ENCODE measurements at places on chromosomes 3 and 15.

DNA sequence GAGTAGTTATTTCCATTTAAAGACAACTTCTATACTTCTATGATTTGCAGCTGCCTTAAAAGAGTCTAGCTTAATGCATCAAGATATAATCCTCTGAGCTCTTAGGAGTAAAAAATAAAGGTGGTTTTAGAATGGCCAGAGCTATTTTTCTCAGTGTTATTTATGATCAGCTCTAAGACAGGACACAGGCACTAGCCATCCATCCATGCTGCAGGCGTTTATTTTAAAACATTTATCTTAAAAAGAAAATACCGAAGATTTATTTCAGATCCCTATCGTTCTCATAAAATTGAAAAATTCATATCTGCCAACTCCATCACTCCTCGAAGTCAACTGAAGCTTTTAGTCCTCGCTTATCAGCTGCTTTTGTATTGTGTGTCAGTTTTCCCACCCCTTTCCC is 243.5 kb downstream of the CLSTN2 start:
- H3K27me3 ChIP-seq = no peaks in the 10 kb centered on the region
- H3K27ac ChIP-seq = no peak overlapping the region
- no peaks in the 10 kb centered on the region for H3K36me3 ChIP-seq
- DNase-seq = no peak
- no peaks in the 10 kb centered on the region for H3K4me1 ChIP-seq

DNA sequence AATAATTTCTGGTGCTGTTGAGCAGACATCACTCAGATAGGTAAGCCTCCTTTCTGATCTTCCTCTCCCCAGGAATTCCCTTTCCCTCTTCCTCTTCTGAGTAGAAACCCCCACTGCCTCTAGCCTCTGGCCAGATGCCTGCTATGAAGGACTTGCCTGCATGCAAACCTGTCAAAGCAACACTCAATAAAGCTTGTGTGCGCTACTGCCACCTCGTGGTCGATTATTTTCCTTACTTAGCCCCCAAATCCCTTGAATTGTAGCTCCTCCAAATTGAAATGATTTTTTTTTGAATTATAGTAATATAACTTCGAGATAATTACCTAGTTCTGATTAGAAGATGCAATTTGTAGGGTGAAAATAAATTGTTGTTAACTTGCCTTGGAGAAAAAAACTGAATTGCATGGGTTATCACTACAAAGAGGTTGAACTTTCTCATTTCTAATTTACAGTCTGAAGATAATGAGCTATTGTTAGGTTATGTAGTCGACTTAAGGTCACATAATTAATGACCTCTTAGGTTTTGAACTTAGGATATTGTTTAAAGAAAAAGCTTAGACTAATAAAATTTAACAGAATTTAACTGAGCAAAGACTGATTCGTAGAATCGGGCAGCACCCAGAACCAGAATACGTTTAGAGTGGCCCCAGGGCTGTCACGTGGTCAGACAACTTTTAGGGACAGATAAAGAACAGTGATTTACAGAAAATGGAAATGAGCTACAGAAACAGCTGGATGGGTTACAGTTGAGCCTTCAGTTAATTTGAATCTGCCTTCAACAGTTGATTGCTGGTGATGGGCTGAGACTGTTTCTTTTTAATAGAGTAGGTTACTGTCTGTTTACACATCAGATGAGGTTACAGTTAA is 269.3 kb downstream of the ARPP21 start:
- no peaks in the 10 kb centered on the region for H3K4me1 ChIP-seq
- H3K27ac ChIP-seq = no peak overlapping the region
- DNase-seq = no peak
- H3K4me3 ChIP-seq = no peak overlapping the region
- H3K27me3 ChIP-seq = no peaks in the 10 kb centered on the region

DNA sequence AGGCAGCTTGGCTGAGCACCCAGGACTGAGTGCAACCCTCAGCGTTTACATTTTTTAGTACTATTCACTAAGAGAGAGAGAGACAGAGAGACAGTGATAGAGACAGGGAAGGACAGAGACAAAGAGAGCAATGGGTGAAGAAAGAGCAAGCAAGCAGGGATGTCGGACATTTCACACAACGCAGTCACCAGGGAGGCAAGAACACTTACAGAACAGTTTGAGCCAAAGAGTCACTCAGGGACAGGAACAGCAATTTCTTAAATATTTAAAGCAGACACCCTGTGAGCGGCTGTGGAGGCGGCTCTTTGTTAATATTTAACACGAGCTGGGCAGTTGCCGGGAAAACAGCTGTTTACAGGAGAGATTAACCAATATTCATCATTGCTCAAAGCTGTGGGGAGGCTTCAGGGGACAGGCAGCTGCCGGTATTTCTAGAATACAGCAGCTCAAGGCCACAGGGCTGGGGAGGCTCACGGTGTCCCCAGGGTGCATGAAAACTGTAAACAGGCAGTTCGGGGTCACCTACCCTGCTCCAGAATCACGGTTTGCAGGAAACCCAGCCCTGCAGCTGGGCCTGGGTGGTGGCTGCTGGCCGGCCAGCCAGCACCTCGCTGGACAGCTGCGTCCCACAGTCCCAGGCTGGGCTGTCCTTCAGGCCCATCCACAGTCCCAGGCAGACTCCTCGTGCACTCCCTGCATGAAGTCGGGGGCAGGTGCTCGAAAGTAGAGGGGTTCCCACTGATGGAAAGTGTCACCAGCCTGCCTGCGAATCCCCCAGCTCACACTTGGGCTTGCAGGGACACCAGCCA is 38.8 kb upstream of the PCSK6 start:
- no peaks in the 10 kb centered on the region for H3K4me1 ChIP-seq
- no peak overlapping the region for H3K4me3 ChIP-seq
- peaks cover 2% of the 10 kb centered on the region for H3K27me3 ChIP-seq
- DNase-seq = no peak
- no peak overlapping the region for H3K27ac ChIP-seq

GRCh38 chr15:99213187-99213811 is 36.1 kb downstream of the TTC23 start:
- H3K4me1 ChIP-seq = no peaks in the 10 kb centered on the region
- H3K36me3 ChIP-seq = no peaks in the 10 kb centered on the region
- H3K4me3 ChIP-seq = no peak overlapping the region
- peaks cover 11% of the 10 kb centered on the region for H3K27me3 ChIP-seq
- no peak overlapping the region for H3K27ac ChIP-seq

GRCh38 chr3:8610951-8611350 is 33.6 kb downstream of the SSUH2 start:
- no peak overlapping the region for H3K4me3 ChIP-seq
- H3K4me1 ChIP-seq = no peaks in the 10 kb centered on the region
- H3K36me3 ChIP-seq = no peaks in the 10 kb centered on the region
- H3K27ac ChIP-seq = no peak overlapping the region

DNA sequence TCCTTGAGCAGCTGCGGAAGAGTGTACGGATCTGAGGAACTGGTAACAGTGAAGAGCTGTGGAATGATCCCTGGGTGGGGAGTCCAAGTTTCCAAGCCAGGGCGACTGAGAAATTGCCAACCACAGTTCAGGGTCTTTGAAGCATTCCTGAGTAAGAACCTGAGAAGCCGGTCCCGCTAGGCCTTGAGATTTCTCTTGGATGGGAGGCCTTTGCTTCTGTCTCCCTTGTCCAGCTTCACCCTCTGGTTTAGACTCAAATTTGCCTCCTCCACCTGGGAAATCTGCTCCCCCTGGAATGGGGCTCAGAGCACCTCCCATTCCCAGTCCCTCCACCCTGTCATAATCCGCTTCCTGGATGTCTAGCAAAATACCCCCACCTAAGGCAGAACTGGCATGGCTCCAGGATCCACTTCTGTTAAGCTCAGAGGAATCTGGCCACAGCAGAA is 127.7 kb upstream of the DLG1 start:
- no peak overlapping the region for H3K27ac ChIP-seq
- H3K27me3 ChIP-seq = peaks cover 8% of the 10 kb centered on the region
- DNase-seq = no peak

DNA sequence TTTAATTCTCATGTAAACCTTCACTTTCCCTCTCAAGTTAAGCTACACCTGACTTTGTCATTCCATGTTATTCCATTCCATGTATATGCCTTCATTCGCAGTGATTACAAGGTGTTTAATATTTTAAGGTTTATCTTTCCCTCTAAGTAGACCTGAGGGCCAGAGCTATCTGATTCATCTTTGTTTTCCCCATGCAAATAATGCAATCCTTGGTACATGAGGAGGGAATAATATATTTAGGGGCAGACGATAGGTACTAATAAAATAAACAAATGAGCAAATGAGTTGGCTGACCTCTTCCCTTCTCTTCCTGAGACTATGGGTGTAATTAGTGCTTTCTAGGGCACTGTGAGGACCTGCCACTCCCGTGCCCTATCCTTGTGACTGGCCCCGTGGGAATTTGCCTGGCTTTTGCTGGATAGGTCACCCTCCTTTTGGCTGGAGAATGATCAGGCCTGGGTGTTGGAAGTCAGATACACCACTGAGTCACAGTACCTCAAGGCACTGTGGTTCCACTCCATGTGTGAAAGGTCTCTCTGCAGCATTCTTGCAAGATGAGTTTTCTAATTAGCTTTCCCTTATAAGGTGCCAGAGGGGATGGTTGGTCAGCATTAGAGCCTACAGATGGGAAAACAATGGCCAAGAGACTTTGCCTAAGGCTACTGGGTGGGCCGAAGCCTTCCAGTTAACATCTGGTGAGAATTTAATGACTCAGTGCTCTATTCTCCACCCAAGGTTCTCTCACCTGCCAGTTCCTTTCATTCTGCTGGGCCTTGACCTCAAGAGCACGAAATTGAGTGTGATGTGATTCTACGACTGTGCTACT is 183.2 kb downstream of the P3H2 start:
- H3K27me3 ChIP-seq = peaks cover 9% of the 10 kb centered on the region
- DNase-seq = no peak
- no peak overlapping the region for H3K4me3 ChIP-seq
- no peak overlapping the region for H3K27ac ChIP-seq
- no peaks in the 10 kb centered on the region for H3K36me3 ChIP-seq

Data from immature natural killer cell (primary cell).